ENCODE measurements at places on chromosomes 7 and 10.

- DNase-seq, result no peak
These were observed 518 bp downstream of the AGFG2 start for GRCh38 chr7:100539436-100540006.

DNA sequence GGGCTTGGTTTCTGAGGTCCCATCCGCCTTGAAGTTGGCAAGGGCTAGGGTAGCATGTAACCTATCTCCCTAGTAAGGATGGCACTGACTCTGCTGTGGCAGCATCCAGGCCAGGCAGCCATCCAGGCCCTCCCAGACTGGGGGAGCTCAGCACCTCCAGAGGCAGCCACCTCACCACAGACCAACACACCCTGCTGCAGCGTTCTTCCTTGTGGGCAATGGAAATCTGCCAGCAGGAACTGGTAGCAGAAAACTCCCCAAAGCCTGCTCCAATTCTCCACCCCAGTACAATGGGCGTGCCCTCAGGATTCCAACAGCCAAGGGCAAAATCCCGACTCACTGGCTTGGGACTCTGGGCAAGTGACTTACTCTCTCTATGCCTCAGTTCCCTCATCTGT lies 27.5 kb downstream of the DLG5 start:
- DNase-seq, result no peak

- peak; percentile 90 for DNase-seq
These were observed 276.2 kb upstream of the AOAH start for GRCh38 chr7:37000511-37000910.

DNA sequence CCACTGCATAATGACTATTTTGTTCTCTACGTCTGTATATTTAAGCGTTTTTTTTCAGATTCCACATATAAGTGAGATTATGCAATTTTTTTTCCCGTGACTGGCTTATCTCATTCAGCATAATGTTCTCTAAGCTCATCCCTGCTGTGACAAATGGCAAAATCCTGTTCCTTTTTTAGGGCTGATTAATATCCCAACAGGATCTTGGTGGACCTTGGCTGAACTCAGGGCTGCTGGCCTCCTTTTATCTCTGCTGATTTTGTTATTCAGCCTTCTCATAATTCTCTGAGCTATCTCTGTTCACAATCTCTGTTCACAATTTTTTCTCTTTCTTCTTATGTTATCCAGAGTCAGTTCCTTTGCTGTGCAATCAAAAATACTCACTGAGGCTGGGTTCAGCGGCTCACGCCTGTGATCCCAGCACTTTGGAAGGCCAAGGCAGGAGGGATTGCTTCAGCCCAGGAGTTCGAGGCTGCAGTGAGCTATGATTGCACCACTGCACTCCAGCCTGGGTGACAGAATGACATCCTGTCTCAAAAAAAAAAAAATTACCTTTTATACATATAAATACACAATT lies 1035.9 kb upstream of the AUTS2 start:
- no peak for DNase-seq

DNA sequence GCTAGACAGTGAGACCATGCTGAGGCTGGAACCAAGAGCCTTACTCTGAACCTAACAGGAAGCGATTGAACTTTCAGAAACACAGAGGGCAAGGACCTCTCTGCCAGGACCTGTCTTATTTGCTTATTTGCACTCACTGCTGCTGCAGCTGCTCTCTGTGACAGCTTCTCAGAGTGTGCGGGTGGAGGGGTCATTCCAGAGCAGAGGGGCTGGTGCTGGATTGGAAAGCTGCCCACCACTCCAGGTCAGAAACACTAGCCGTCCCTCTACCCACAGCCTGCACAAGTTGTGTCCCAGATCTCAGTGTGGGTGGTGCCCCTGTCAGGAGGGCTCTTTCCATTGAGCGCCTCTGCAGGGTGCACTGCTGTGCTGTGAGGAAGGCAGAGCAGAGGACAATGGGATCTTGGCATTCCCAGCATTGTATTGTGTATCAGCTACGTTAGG lies 126.2 kb downstream of the CCNY start:
- no peak for DNase-seq

- no peak for DNase-seq
These were observed 91.6 kb downstream of the C10orf105 start for GRCh38 chr10:71627956-71628355.

GRCh38 chr7:47361746-47362215 lies 220.1 kb downstream of the TNS3 start:
- DNase-seq, result no peak

DNA sequence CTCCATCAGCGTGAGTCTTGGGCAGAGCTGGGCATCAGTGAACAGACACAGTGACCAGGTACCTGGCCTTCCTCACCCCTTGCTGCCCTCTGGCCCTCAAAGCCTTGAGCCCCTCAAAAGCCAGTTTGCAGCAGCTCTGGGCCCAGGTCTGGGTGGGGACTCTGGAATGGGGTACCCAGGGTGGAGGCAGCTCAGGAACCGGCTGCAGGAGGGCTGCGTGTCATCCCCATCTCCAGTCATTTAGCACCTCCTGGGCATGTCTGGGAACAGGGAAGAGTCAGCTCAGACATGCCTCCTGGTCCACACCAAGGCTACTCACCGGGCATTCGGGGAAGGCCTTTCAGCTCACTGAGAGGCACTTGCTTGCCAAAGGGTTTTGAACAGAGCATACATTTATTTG lies 503.3 kb downstream of the TCERG1L start:
- no peak for DNase-seq

DNA sequence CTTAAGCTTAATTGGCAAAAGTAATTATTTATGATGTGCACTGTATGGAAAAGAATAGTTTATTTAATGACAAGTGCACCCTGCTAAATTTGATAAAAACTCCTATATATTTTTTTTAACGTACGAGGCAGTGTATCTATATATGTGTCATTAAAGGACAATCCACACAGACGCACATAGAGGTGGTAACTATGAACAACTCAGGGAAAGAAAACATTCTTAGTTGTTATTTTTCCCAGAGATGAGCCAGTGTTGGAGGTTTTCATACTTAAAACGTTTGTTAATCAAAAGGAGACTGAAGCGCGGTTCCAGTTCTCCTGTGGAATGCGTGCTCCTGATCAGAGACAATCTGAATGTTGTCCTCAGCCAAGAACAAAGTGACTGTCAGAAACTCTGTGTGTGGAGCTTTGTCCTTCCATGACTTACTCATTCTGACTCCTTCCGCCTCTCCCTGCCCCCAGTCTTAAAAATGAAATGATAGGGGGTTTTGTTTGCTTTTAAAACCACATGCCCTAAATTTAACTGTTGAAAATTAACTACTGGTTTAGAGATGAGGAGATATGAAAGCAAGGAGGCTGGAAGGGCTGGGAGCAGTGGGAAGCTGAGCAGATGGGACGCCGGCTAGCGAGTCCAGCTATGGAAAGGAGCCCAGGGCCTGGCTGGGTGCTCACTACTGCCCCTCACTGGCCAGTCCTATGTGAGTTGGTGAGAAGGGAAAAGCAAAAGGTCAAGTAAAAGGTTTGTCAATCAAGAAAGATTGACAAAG lies 99.6 kb downstream of the SVIL start:
- DNase-seq, result no peak

- no peak for DNase-seq
These were observed 30.9 kb downstream of the SCIN start for GRCh38 chr7:12601302-12601869.

DNA sequence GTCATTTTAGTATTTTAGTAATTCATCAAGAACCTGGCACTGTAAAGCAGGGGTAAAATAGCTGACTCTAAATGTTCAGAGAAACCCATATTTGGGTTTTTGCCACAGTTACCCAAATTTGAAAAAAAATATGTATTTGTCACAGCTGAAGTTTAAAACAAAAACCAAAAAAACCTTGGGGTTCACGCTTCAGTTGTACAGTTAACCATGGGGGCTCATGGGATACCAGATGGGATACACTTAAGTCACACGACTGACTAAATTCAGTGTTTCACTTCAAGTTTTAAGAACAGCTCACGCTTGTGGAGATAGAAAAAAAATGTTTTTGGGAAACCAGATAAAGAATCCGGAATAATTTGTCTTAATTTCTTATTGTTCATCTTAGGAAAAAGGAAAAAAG lies 2.1 kb downstream of the ARL3 start:
- no peak for DNase-seq

DNA sequence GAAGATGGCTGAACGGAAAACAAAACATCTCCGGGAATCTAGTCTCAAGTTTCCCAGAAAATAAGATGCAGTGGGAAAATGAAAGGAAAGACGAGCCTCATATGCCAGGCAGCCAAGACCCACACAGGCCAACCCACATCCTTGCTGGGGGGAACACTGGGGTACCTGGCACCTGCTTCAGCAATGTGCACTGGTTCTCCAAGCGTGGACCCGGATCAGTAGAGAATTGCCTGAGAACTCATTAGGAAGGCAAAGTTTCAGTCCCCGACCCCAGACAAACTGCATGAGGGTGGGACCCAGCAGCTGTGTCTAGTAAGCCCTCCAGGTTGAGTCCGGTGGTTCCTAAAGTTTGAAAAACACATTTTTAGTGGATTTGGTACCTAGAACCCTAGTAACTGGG lies 18.4 kb downstream of the FAM53B start:
- no peak for DNase-seq

DNA sequence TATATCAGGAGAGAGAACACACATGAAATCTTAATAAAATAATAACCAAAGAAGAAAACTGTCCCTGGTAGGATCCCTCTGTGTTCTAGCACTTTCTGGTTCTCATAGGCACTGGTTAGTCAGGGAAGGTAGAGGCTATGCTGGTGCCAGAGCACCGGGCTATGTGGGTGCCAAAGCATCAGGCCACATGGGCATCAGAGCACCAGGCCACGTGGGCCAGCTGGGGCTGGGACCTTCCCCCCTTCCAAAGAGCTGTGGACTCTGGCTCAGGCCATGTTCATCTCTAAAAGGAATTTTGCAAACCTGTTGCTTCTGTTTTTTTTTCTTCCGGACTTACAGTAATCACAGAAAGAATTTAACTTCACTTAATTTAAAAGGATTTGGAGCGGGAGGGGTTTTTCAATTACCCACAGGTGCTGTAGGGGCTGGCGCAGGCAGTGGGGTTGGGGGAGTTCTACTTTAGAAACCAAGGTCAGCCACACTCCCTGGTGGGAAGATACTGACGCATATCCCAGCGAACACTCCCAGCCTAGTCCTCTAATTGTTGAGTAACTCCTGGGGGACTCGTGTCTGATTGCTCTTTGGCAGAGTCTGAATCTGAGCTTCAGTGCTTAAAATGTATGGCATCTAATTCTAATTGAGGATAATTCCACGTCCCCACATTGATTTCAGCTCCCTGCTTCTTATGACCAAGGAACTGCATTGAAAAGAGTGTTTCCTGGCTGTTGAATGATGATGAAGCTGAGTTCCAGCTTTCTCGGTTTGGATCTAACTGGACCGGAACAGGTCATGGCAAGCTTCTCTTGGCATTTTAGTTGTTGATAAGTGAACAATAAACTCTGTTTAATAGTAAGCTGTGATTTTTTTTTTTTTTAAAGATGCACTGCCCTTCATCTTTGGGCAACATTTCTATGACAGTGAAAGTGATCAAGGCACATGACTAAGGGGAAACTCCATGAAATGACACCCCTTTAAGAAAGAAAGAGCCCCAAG lies 110.7 kb upstream of the FZD8 start:
- no peak for DNase-seq

GRCh38 chr10:786633-787474 lies 97.4 kb upstream of the DIP2C start:
- no peak for DNase-seq

GRCh38 chr10:11824376-11824775 lies 1.2 kb downstream of the PROSER2 start:
- DNase-seq, result no peak

DNA sequence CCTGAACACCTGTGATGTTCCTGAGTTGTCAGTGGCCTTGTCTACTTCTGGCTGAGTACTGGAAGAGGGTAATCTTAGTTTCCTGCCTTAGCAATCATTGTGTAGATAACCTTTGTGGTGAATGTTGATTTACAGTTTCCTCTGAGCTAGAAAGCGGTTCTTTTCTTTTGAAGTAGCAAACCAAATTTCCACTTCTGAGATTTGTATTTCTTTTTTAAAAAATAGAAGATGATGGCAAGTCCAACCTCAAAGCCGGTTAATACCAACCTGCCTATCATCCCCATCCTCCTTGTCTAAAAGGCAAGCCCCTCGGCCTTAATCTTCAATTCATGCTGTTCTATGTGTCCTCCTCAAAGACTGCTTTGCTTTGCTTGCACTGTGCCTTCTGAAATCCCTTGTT lies 12.5 kb upstream of the PALS2 start:
- DNase-seq, result no peak

DNA sequence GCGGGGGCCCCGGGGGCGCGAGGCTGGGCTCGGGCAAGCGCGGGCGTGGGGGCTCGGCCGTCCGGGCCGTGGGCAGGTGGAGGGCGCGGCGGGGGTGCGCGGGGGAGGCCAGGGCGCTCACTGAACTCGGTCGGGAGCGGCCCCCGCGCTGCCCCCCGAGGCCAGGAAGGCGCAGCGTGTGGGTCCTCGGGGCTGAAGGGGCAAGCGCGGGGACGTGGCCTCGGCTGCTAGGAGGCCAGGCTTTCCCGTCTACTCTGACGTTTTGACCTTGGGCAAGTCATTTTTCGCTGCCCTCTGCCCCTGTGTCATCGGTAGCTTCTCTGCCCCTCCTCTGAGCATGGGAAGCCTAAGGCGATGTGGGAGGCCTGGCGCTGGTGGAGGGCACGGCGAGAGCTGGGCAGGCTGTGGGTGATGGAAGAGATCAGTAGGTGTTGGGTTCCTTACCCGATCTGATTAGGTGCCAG lies 441 bp downstream of the FBH1 start:
- no peak for DNase-seq

GRCh38 chr7:98970016-98970615 lies 91.8 kb downstream of the TRRAP start:
- no peak for DNase-seq

DNA sequence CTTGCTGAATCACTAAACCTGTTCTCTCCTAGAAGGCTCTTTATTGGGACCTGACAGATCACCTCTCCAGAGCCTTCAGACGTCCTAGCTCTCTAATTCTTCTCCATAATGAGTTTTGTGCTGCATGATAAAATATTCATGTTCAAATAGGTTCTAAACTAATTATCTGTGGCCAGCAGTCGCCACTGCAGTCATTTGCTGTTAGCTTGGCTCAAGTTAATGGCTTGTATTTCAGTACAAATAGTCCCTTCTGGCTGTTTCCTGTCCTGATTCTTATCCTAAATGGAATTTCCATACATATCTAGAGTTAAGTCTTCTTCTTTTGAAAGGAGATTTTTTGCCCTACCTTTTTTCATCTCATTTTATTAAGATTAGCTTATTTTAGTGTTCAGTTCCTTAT lies 303.2 kb downstream of the EXOC4 start:
- DNase-seq, result no peak

- DNase-seq, result no peak
These were observed 1064.9 kb downstream of the NXPH1 start for GRCh38 chr7:9498303-9498702.

DNA sequence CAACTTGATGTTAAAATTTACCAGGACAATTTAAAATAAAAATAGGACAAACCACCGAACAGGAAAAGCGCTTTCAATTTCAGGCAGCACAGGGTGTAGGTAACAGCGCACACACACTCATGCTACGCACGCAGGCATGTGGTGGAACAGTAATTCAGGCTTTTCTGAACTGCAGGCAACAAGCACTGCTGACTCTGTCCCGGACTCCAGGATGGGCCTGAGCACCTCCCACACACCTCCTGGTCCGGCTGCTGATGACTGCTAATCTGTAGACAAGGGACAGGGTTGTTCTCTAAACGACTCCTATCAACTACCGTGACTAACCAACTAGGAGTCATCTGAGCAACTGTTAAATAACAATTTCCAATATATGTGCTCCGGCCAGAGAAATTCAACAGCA lies 192.6 kb upstream of the FRMD4A start:
- DNase-seq, result no peak

Measured in NCI-H1694 (cell line).